ENCODE measurements at places on chromosomes 7 and 10.

DNA sequence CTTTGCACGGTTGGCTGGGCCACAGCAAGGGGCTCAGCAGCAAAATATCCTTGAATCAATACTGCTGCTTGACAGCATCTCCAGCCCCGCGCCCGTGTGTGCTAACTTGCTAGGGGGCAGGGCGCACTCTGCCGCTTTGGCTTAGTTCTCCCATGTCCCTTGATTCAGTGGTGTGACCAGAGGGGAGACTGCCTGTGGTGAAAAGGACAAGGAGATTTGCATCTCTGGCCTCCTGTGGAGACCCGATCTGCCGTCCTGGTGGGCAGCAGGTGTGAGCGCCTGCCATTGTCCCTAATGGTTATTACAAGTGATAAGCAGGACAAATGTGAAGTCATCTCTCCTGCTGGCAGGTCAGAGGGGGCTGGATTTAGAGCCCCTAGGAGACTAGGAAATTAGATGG lies 500.2 kb upstream of the GALNT17 start:
- DNase-seq, result no peak

GRCh38 chr7:74290553-74290950 lies 1.3 kb downstream of the CLIP2 start:
- no peak for DNase-seq

DNA sequence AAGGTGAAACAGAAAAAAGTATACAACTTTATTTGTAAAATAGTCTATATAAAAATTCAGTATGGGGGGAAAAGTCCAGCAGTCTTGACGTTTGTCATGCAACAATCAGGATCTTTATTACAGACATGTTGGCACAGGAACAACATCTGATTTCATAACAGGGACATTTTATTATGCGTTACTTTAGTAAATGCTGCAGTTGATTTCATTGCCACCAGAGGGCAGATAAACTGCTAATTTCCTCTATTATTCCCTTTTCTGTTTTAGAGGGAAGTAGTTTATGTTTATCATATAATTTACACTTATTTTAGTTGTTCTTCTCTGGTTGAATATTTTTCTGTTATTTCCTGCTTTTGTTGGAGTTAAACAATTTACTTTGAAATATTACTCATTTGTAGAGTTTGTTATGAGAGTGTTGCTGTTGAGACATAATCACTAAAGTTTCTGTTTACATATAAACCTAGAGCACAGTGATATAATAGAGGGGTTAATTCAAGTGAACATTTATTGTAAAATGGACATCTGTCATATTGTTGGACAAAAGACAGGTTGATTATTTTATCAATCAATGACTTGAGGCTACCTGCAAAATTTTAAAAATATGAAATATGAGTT lies 3.3 kb downstream of the PLXDC2 start:
- peak; percentile 51 for DNase-seq

GRCh38 chr10:68080853-68081431 lies 5.9 kb upstream of the HERC4 start:
- DNase-seq, result no peak

DNA sequence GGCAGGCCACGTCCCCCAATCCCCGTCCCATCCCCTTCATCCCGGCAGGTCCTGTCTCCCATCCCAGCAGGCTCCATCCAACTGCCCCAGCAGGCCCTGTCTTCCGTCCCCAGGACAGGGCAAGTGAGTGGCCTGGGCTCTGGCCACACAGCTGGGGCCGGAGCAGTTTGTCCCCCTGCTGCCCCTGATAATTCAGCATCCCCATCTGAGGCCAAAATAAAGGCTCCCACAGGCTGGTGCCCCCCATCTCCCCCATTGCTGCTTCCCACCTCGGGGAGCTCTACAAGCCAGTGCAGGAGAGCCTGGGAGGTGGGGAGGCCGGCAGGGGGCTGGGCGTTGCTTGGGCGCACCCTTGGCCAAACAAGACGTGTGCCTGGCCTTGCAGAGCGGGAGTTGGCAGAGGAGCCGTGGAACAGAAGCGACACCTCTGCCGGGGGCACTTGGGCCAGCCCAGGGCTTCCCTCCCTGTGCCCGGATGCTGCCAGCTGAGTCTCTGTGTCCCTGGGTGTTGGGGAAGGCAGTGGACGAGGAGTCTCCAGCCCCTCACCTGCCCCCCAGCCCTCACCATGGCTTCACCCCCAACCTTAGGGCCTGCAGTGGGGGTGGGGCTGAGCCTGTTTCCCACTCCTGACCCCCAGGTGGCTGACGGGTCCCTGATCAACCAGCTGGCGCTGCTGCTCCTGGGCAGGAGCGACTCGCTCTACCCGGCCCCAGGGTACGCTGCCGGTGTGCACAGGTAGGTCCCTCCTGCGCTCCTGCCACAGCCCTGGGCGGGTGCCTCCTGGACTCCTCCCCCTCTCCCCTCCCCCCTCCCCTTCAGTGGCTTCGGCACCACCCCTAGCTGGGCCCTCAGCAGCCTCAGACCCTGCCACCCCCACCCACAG lies 14.0 kb downstream of the AP5Z1 start:
- no peak for DNase-seq

DNA sequence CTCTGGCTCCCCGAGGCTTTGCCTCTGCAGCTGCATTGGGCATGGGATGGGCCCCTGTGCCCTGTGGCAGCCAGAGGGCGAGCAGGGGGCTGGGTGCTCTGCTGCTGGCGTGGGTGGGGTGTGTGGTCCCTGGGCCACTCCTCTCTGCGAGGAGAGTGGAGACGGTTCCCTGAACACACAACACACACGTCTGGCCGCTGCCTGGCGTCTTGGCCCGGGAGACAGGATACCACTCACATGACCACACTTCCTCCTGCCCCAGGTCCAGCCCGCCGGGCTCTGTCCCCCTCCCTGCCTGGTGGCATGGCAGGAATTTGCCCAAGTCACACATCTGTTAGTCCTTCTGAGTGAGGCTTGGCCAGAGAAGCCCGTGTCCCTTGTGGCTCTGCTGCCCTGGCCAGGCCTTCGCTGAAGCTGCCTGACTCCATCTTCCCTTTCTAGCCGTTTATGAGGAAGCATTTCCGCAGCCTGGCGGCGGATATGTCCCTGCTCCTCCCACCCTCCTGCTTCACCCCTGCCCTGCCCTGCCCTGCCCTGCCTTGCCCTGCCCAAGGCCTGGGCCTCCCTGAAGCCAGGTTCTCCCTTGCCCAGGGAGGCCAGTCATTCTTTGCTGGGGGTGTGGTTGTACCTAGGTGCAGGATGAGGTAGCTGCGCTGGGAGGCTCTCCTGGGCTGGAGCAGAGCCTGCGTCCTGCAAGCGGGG lies 3.0 kb downstream of the BRI3 start:
- DNase-seq, result no peak

- peak; percentile 23 for DNase-seq
Observed at GRCh38 chr10:79984851-79985250, 35.9 kb upstream of the SFTPD start.

GRCh38 chr10:92418891-92419290 lies 127.9 kb downstream of the MARCHF5 start:
- no peak for DNase-seq
